ENCODE measurements at places on chromosomes 16 and 17.

- H3K4me1 ChIP-seq = peaks cover 32% of the 10 kb centered on the region
- H3K27ac ChIP-seq = no peak overlapping the region
- H3K4me3 ChIP-seq = no peak overlapping the region
- H3K27me3 ChIP-seq = no peaks in the 10 kb centered on the region
- no peak for DNase-seq
Measured at GRCh38 chr17:55639096-55639495, 83.6 kb downstream of the TMEM100 start.

- H3K4me3 ChIP-seq = peak overlapping the region; percentile 90
- no peak for DNase-seq
- H3K36me3 ChIP-seq = peaks cover 14% of the 10 kb centered on the region
- peaks cover 61% of the 10 kb centered on the region for H3K4me1 ChIP-seq
- H3K27ac ChIP-seq = peak overlapping the region; percentile 95
- peaks cover 37% of the 10 kb centered on the region for H3K27me3 ChIP-seq
Measured at GRCh38 chr17:38454532-38454931, 26.3 kb downstream of the ARHGAP23 start.

- no peak overlapping the region for H3K4me3 ChIP-seq
- no peak overlapping the region for H3K27ac ChIP-seq
- H3K36me3 ChIP-seq = peaks cover 5% of the 10 kb centered on the region
Measured at GRCh38 chr17:80921159-80921558, 70.5 kb upstream of the CHMP6 start.

GRCh38 chr16:66534376-66534799, 15.5 kb downstream of the TK2 start:
- H3K27ac ChIP-seq = no peak overlapping the region
- H3K36me3 ChIP-seq = peaks cover 26% of the 10 kb centered on the region
- DNase-seq = no peak
- H3K4me1 ChIP-seq = no peaks in the 10 kb centered on the region
- no peaks in the 10 kb centered on the region for H3K27me3 ChIP-seq

- peak overlapping the region; percentile 97 for H3K4me3 ChIP-seq
- no peak for DNase-seq
- H3K27me3 ChIP-seq = no peaks in the 10 kb centered on the region
- H3K27ac ChIP-seq = peak overlapping the region; percentile 99
Measured at GRCh38 chr16:67893743-67894399, 817 bp downstream of the PSKH1 start.

DNA sequence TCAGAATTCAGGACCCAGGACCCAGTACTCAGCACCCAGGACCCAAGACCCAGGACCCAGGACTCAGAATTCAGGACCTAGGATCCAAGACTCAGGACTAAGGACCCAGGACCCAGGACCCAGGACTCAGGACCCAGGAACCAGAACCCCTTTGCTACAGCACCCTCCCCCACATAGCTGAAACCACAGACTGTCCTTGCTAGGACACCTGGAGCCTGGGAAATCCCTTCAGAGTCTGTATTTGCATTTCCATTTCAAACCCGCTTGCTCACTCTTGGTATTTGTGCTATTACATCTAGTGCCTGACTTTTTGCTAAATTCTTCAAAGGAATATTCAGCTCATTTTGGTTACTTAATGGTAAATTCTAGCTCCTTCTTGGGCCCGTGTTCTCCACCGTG, 275.8 kb upstream of the MAF start:
- no peak for DNase-seq
- H3K27ac ChIP-seq = no peak overlapping the region
- no peak overlapping the region for H3K4me3 ChIP-seq
- peaks cover 3% of the 10 kb centered on the region for H3K27me3 ChIP-seq

DNA sequence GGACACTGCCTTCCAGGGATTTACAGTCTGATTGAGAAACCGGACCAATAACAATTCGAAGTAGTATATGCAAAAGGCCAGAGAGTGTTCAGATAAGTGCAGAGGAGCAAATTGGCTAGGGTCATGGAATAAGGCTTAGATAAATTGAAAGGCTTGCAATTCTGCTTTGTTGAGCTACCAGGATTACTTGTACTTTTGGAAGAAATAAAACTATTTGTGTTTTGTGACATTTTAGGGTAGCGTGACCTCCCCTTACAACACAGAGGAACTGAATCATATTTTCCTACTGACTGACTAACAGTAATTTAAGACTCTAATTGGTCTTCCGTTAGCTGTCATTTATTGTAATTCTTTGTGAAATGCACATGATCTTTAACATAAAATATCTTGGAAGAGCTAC, 104.7 kb downstream of the PITPNC1 start:
- no peak for DNase-seq
- H3K36me3 ChIP-seq = no peaks in the 10 kb centered on the region
- H3K4me1 ChIP-seq = peaks cover 13% of the 10 kb centered on the region
- H3K27ac ChIP-seq = no peak overlapping the region
- H3K4me3 ChIP-seq = no peak overlapping the region
- no peaks in the 10 kb centered on the region for H3K27me3 ChIP-seq

- no peaks in the 10 kb centered on the region for H3K27me3 ChIP-seq
- no peaks in the 10 kb centered on the region for H3K36me3 ChIP-seq
- H3K4me3 ChIP-seq = peak overlapping the region; percentile 89
- peaks cover 26% of the 10 kb centered on the region for H3K4me1 ChIP-seq
Measured at GRCh38 chr17:8632061-8632460, 1.5 kb upstream of the MYH10 start.

GRCh38 chr16:66844342-66845079, at the start of gene CA7:
CA7 (plus strand) TSS chr16:66844414; CDS start chr16:66844488, 74 bp downstream.
- H3K27ac ChIP-seq = no peak within 1 kb of the TSS
- H3K4me3 ChIP-seq = peak within 1 kb of the TSS; percentile 83
- DNase-seq = no peak
- H3K36me3 ChIP-seq = no peaks in the 10 kb centered on the region
- H3K27me3 ChIP-seq = peaks cover 82% of the 10 kb centered on the region

- H3K36me3 ChIP-seq = no peaks in the 10 kb centered on the region
- peaks cover 7% of the 10 kb centered on the region for H3K27me3 ChIP-seq
- no peaks in the 10 kb centered on the region for H3K4me1 ChIP-seq
- no peak for DNase-seq
- H3K4me3 ChIP-seq = no peak overlapping the region
Measured at GRCh38 chr16:56068314-56068713, 123.0 kb upstream of the GNAO1 start.

DNA sequence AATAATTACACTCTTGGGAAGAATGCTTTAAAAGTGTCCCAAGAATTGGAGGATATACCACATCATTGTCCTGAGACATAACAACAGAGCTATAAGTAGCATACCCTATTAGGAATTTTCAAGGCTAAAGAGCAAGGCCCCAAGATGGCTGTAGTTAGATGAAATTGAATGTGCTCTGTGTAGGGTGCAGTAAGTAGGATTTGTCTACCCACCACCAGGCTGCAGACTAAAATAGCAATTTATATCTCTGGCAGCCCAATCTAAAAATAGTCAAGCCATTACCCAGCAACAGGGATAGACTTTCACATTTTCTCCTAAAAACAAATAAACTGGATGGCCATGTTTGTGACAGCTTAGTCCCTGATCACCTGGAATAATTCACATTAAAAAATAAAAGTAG, 5.6 kb downstream of the MMD start:
- no peak overlapping the region for H3K4me3 ChIP-seq
- H3K36me3 ChIP-seq = peaks cover 37% of the 10 kb centered on the region
- no peaks in the 10 kb centered on the region for H3K27me3 ChIP-seq
- DNase-seq = no peak

DNA sequence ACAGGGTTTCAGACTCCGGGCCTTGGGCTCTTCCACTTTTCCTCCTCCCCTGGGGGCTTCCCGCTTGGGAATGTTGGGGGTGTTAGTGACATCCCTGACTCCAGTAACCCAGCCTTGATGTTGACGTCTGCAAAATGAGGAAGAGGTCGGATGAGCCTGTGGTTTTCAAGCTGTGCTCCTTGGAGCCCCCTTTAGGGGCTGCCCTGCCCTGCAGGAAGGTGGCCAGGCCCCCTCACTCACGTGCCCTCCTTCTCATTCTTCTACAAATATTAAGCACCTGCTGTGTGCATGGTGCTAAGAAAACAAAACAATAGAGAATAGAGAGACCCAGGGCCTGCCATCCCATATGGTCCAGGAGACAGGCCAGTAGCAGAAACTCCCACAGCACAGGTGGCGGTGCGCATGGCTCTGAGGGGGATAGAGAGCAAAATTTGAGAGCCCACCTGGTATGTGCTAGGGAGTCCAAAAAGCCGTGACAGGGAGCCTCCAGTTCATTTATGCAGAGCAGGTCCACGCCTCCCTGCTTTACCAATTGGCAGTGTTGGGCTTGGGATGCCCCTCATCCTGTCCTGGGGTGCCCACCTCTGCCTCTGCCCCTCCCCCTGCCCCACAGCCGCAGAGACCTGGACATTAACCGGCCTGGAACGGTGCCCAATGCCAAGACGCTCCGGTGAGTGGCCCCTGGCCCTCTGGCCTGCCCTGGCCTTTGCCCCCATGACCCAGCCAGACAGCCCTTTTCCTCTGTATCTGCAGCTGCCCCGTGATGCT, 7.4 kb downstream of the NDRG4 start:
- peak overlapping the region; percentile 50 for H3K27ac ChIP-seq
- H3K27me3 ChIP-seq = no peaks in the 10 kb centered on the region
- no peak for DNase-seq
- no peaks in the 10 kb centered on the region for H3K36me3 ChIP-seq
- H3K4me1 ChIP-seq = no peaks in the 10 kb centered on the region
- H3K4me3 ChIP-seq = no peak overlapping the region

GRCh38 chr17:29929006-29929532, 959 bp downstream of the SSH2 start:
- no peaks in the 10 kb centered on the region for H3K36me3 ChIP-seq
- no peak overlapping the region for H3K27ac ChIP-seq
- no peaks in the 10 kb centered on the region for H3K27me3 ChIP-seq
- no peak for DNase-seq
- H3K4me3 ChIP-seq = no peak overlapping the region

- H3K4me1 ChIP-seq = no peaks in the 10 kb centered on the region
- DNase-seq = no peak
- peaks cover 40% of the 10 kb centered on the region for H3K36me3 ChIP-seq
- H3K4me3 ChIP-seq = no peak overlapping the region
Measured at GRCh38 chr16:19654147-19654546, 63.9 kb downstream of the KNOP1 start.

DNA sequence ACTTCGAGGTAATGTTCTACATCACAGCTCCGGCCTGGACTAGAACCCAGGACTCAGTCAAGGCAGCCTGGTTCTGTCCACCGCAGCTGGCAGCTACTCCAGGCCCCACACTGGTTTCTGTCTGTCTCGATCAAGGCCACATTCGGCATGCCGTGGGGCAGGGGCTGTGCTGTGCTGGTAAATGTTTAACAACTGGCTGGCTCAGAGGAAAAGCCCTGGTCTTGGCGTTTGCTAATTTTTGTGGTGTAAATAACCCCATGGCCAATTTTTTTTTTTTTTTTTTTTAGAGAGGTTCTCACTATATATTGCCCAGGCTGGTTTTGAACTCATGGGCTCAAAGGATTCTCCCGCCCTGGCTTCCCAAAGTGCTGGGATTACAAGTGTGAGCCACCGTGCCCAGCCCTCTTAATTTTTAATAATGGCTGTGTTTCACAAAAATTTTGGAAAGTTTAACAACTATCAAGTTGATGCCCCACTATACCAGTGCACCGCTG, 328 bp upstream of the DRC7 start:
- DNase-seq = no peak
- peak overlapping the region; percentile 86 for H3K4me3 ChIP-seq
- no peak overlapping the region for H3K27ac ChIP-seq

DNA sequence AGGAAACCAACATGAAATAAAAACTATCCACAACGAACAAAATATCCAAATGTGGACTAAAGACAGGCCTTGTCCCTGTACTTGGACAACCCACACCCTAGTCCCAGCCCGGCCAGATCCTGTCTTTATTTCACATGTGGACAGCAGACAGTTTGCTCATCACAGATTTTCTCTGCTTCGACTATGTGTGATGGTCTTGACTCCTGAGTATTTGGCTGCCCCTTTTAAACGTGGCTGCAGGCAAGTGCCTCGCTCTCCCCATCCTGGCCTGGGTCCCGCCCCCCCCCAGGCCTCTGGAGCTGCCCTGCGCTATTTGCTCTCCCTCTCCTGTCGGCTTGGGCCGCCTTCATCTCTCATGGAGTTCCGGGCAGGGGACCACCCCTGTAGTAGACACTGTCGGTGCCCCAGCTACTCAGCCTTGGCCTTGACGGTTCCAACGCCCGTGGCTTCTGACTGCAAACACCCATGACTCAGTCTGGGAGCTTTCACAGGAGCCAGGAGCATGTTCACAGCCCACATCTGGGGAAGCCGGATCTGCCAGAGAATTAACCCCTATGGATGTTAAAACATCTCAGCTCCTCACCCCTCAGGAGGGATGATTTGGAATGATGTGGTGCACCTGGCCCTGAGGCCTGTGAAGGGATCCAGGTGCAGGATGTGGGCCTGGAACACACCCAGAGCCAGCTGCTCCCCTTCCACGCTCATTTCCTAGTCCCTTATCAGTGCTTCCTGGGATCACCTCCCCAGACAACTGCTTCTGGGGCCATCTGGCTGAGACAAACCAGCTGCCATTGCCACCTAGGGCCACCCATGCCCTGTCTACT, 229.7 kb upstream of the RPL38 start:
- no peaks in the 10 kb centered on the region for H3K36me3 ChIP-seq
- no peak for DNase-seq
- H3K4me1 ChIP-seq = peaks cover 7% of the 10 kb centered on the region
- H3K27me3 ChIP-seq = peaks cover 30% of the 10 kb centered on the region

DNA sequence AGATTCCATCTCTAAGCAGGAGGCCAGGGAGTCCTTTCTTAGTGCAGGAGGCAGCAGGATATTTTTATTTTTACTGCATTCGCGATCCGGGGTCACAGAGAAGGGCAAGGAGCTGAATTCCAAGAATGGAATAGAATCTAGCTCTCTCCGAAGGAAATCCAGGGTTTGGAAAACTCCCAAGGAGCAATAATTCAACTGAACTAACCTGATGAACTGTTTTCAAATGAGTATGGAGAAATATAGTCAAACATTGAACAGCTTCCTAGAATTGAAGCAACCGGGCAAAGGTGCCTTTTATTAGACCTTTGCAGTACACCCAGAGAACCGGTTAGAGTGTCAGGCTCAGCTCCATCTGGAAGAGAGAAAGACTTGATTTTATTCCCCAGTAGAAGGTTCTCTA, 120.7 kb upstream of the MAF start:
- H3K4me3 ChIP-seq = no peak overlapping the region
- H3K27me3 ChIP-seq = peaks cover 8% of the 10 kb centered on the region
- no peak for DNase-seq
- peaks cover 4% of the 10 kb centered on the region for H3K36me3 ChIP-seq

DNA sequence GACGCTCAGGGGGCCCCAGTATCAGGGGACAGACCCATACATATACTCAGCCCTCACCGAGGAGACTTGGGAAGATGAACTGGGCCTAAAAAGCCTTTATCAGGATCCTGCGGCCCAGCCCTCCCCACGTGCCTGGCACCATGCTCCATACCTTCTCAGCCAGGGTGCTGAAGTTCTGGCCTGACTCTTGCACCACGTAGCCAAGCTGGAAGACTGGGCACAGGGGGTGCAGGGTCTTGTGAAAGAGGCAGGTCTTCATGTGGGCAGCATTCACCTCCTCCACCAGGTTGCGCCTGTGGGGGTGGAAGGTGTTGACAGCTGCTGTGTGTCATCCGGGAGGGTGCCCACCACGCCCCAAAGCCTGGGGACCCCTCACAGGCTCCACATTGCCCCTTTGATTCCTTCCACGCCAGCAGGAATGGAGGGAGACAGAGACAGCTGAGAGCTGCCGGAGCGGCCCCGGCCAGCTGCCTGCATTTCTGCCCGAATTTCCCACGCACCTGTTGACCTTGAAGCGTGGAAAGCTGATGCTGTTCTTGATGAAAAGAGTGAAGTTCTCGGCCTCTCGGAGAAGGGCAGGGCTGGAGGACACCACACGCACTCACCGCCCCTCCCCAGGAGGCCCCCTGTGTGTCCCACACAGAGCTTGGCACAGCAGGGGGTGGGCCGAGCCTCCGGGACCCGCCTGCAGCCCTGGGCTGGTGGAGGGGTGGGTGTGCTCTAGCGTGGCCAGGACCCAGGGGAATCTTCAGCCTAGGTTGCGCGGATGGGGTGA, 10.4 kb upstream of the CAMKK1 start:
- H3K27ac ChIP-seq = no peak overlapping the region
- H3K27me3 ChIP-seq = no peaks in the 10 kb centered on the region
- no peak for DNase-seq
- H3K4me3 ChIP-seq = no peak overlapping the region
- H3K36me3 ChIP-seq = no peaks in the 10 kb centered on the region
